ENCODE measurements at places on chromosomes 5 and 9.
A peak's percentile ranks its signal among the peaks of the same experiment; 100 is the strongest.

GRCh38 chr5:170740551-170741205 is 42.8 kb upstream of the GABRP start:
- DNase-seq = no peak

DNA sequence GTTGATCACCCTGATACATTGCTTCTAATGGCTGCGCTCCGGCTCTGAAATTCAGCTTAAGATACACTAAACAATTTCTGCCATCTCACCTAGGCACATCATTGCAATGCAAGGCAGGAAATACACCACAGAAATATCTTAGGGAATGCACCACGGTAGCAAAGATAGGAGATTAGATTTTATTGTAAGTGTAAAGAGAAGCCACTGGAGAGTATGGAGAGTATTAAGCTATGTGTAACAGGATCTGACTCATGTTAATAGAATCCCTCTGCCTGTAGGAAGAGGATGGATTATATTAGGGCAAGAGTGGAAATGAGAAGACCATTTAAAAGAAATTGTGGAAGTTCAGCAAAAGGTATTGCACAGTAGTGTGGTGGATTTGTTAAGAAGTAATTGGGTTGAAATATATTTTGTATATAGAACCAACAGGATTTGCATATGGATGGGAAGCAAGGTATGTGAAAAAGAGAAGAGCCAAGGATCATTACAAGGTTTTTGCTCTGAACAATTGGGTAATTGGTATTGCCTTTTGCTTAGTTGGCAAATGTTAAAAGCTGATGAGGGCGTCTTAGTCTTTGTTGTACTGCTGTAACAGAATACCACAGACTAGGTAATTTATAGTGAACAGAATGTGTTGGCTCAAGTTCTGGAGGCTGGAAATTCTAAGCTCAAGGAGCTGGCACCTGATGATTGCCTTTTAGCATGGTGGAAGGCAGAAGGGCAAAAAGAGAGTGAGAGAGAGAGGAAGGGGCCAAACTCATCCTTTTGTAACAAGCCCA is 636.1 kb downstream of the PSAT1 start:
- peak; percentile 31 for DNase-seq

DNA sequence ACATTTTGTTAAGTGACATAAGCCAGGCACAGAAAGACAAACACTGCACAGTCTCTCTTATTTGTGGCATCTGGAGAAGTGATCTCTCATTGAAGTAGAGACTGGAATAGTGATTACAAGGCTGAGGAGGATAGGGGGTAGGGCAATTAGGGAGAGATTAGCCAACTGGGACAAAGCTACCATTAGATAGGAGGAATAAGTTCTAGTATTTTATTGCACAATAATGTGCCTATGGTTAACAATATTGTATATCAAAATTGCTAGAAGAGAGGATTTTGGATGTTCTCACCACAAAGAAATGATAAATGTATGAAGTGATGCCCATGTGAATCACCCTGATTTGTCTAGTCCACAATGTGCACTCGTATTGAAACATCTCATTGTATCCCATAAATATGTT is 281.8 kb downstream of the MTRR start:
- DNase-seq = no peak

DNA sequence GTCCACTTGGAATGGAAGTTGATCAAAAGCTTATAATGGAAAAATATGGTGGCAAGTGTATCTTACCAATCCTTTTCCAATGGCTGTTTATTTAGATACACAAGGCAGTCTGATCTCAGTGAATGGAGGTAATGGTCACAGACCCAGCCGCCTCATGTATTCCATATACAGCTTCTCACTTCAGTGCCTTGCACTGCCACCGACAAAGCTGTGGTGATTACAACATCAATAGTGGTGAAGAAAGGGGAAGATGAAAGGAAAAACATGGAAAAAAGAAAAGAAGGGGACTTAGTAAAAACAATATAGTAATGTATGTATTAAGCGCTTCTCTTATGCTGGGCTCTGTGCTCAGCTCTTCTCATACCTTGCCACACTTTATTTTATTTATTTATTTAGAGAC is 297.3 kb upstream of the RASA1 start:
- DNase-seq = no peak

- no peak for DNase-seq
Observed at GRCh38 chr5:10588109-10588775, 24.4 kb downstream of the ANKRD33B start.

DNA sequence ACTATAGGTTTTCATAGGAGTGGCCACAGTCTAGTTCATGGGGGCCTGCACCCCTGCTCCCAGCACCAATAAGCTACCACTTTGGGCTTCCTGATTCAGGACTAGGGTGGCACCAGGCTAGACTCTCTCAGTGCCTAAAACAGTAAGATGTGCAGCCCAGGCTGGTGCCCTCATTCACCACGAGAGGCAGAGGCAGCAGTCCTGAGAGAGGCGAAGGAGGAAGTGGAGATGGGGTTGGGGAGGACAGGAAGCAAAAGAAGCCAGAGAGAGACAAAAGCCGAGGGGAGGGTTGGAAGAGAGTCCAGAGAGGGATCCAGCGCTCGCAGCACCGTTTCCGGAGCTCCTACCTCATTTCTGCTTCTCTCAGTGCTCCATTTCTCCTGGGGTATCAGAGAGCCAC is 180.9 kb downstream of the MED10 start:
- DNase-seq = no peak

DNA sequence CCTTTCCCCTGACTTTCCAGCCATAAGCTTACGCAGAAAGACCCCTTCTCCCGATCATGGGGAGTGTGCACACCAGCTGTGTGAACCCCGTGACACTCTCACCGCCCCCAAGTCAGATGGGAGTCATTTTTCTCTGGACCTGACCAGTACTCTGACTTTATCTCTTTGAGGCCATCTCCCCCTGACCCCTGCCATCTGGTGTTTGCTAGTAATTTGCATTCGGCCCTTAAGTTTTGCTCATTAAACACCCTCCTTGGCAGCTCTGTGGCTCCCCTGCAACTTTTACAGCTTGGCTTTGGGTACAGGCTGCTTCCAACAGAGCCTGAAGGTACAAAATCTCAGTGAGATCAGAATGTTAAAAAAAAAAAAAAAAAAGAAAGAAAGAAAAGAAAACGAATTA is 43.9 kb downstream of the PDZD2 start:
- no peak for DNase-seq
